ENCODE measurements at places on chromosomes 13 and 19.

GRCh38 chr13:111663953-111664421, 343.5 kb downstream of the TEX29 start:
- no peak for DNase-seq

GRCh38 chr13:46622630-46623256, 69.8 kb downstream of the LRCH1 start:
- no peak for DNase-seq

GRCh38 chr13:50650592-50651504, 192.6 kb downstream of the DLEU7 start:
- DNase-seq = no peak

GRCh38 chr19:16661480-16662034, 618 bp downstream of the TMEM38A start:
- DNase-seq = peak; percentile 5

- no peak for DNase-seq
These were observed 178.2 kb downstream of the NDFIP2 start for GRCh38 chr13:79659121-79659521.

- no peak for DNase-seq
These were observed 56.8 kb upstream of the GPR183 start for GRCh38 chr13:99363949-99364348.
